Thoracic aorta (tissue), 2 donors: ENCODE measurements at places on chromosomes 2 and 18.

- no peaks in the 10 kb centered on the region for H3K27me3 ChIP-seq
- H3K27ac ChIP-seq = no peak overlapping the region
- H3K4me1 ChIP-seq = no peaks in the 10 kb centered on the region
Observed at GRCh38 chr18:22971038-22971437, 37.9 kb downstream of the RBBP8 start.

- no peaks in the 10 kb centered on the region for H3K27me3 ChIP-seq
- peak overlapping the region; percentile 99 for H3K27ac ChIP-seq
- no peak for DNase-seq
- H3K36me3 ChIP-seq = peaks cover 26% of the 10 kb centered on the region
Observed at GRCh38 chr2:218284106-218284811, 8.0 kb downstream of the TMBIM1 start.

GRCh38 chr2:71389384-71390072 lies 57.9 kb downstream of the ZNF638 start:
- no peak overlapping the region for H3K27ac ChIP-seq
- no peaks in the 10 kb centered on the region for H3K27me3 ChIP-seq
- DNase-seq = no peak
- H3K4me3 ChIP-seq = no peak overlapping the region

DNA sequence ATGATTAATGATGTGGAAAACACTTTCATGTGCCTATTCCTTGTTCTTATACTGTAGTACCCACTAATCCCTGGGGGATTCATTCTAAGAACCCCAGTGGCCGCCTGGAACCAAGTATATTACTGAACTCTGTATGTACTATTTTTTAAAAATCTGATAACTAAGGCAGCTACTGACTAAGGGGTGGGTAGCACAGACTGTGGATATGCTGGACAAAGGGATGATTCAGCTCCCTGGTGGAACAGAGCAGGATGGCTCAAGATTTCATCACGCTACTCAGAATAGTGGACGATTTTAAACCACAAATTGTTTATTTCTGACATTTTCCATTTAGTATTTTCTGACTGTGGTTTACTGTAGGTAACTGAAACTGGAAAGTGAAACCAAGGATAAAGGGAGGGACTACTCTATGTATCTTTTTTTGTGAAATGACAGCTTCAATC lies 41.8 kb upstream of the CDC42EP3 start:
- no peaks in the 10 kb centered on the region for H3K4me1 ChIP-seq
- no peak overlapping the region for H3K27ac ChIP-seq
- no peaks in the 10 kb centered on the region for H3K27me3 ChIP-seq
- no peaks in the 10 kb centered on the region for H3K36me3 ChIP-seq
- no peak for DNase-seq

DNA sequence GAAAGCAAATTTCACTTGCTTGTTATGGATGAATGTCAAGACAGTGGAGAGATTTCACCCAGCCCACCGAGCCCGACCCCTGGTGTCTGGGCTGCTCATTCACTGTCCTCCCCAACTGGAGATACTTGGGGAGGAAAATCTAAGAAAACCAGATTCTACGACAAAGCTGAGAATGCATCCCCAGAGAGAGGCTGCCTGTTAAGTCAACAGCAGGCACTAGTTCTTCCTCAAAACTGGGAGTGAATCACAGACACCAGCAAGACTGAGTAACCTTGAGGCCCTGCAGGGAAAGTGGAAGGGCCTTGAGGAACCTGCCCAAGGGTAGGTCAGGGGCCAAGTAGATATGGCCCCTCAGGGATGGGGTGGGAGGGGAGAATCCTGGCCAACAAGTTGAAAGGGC lies 34.2 kb upstream of the MLPH start:
- no peak overlapping the region for H3K27ac ChIP-seq
- no peak for DNase-seq
- no peak overlapping the region for H3K4me3 ChIP-seq
- H3K36me3 ChIP-seq = no peaks in the 10 kb centered on the region
- no peaks in the 10 kb centered on the region for H3K27me3 ChIP-seq

- no peak overlapping the region for H3K4me3 ChIP-seq
- H3K36me3 ChIP-seq = no peaks in the 10 kb centered on the region
- H3K4me1 ChIP-seq = peaks cover 3% of the 10 kb centered on the region
Observed at GRCh38 chr18:24019641-24020331, 5.2 kb downstream of the TTC39C start.

DNA sequence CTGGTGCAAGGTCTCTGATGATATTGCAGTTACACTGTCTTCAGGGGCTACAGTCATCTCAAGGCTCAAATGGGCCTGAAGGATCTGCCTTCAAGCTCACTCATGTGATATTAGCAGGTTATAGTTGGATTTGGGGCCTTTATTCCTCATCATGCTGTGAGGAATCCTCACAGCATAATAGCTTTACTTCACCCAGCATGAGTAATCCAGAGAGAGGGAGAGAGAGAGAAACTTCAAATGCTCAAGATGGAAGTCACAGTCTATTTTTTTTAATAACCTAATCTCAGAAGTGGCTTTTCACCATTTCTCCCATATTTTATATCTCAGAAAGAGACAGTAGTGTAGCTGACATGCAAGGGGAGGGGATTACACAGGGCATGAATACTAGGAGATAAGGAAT lies 658.7 kb downstream of the EPHA4 start:
- no peaks in the 10 kb centered on the region for H3K36me3 ChIP-seq
- no peak overlapping the region for H3K4me3 ChIP-seq
- peaks cover 14% of the 10 kb centered on the region for H3K4me1 ChIP-seq
- no peaks in the 10 kb centered on the region for H3K27me3 ChIP-seq

- no peaks in the 10 kb centered on the region for H3K36me3 ChIP-seq
- peak overlapping the region; percentile 79 for H3K27ac ChIP-seq
Observed at GRCh38 chr18:22422909-22423548, 5.3 kb upstream of the CTAGE1 start.

DNA sequence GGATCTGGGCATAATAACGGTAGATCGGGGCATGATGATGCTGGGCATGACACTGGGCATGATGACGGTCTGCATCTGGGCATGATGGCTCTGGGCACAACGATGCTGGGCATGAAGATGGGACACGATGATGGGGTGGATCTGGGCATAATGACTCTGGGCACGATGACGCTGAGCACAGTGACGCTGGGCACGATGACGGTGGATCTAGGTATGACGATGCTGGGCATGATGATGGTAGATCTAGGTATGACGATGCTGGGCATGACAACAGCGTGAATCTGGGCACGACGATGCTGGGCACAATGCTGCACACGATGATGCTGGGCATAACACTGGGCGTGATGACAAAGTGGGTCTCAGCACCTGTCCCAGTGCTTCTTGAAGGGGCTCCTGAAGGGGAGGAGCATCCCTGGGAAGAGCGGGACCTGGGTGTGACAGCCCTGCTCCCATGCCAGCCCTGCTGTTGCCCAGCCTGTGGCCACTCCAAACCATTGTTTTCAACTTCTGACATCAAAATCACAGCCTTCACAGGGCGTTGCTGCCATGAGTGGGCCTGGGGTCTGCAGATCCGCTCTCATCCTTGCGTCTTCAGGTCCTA lies 30.4 kb upstream of the ALLC start:
- no peaks in the 10 kb centered on the region for H3K36me3 ChIP-seq
- no peak for DNase-seq
- H3K4me1 ChIP-seq = no peaks in the 10 kb centered on the region
- no peaks in the 10 kb centered on the region for H3K27me3 ChIP-seq
- no peak overlapping the region for H3K4me3 ChIP-seq
- no peak overlapping the region for H3K27ac ChIP-seq

GRCh38 chr2:173692068-173692467 lies 273.1 kb downstream of the SP3 start:
- no peak overlapping the region for H3K4me3 ChIP-seq
- H3K36me3 ChIP-seq = no peaks in the 10 kb centered on the region
- no peaks in the 10 kb centered on the region for H3K27me3 ChIP-seq
- DNase-seq = no peak
- peaks cover 7% of the 10 kb centered on the region for H3K4me1 ChIP-seq

GRCh38 chr18:27377251-27377650 lies 192.1 kb upstream of the CHST9 start:
- no peaks in the 10 kb centered on the region for H3K27me3 ChIP-seq
- no peak for DNase-seq
- no peak overlapping the region for H3K4me3 ChIP-seq
- H3K4me1 ChIP-seq = no peaks in the 10 kb centered on the region

DNA sequence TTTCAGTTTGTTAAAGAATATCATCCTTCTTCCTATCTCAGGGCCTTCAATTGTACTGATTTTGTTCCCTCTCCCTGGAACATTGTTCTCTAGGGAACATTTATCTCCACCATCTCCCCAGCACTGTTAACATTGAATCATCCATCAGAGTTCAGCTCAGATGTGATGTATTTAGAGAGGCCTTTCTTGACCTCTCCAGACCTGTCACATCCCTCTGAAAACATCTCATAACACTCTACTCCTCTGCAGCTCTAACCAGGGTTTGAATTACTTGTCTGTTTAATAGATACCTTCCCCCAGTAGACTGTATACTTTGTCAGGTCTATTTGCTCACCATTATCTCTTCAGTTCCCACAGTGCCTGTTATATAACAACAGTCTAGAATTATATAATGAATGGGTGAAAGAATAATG lies 98.6 kb downstream of the GALNT1 start:
- no peak for DNase-seq
- H3K4me1 ChIP-seq = no peaks in the 10 kb centered on the region
- no peaks in the 10 kb centered on the region for H3K27me3 ChIP-seq
- no peak overlapping the region for H3K4me3 ChIP-seq
